ENCODE measurements at places on chromosomes 4 and X.

GRCh38 chr4:106056914-106057313 lies 161.6 kb downstream of the NPNT start:
- no peak for DNase-seq

- DNase-seq: peak; percentile 8
These were observed 87.0 kb downstream of the BCOR start for GRCh38 chrX:40010550-40011321.

GRCh38 chrX:143306991-143307937 lies 210.0 kb downstream of the SPANXN3 start:
- no peak for DNase-seq

- DNase-seq: no peak
These were observed 345.5 kb downstream of the GRXCR1 start for GRCh38 chr4:43238008-43238407.

- no peak for DNase-seq
These were observed 17.1 kb downstream of the USP46 start for GRCh38 chr4:52641854-52642563.

- DNase-seq: no peak
These were observed 105.2 kb upstream of the NOCT start for GRCh38 chr4:138910195-138910913.

DNA sequence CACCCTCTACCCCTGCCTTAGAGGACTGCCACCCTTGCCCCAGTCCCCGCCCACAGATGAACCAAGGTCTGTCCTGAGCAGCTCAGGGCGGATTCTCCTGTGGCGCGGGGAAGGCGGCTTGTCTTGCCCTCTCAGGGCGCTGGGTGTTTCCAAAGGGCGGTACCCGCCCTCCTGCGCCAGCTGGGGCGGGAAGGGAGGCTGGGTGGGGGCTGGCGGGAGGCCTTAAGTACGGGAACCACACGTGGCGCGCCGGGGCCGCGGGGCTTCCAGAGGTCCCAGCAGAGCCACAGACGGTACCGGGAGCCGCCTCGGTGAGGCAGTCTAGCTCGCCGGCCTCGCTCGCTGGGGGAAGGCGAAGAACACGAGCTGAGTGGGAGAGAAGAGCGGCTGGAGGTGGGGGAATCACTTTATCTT lies 361.1 kb downstream of the MID1IP1 start:
- peak; percentile 59 for DNase-seq

Measured in activated CD4-positive, alpha-beta T cell treated with anti-CD3 and anti-CD28 coated beads for 4 hours (primary cell).